ENCODE measurements at places on chromosomes 16 and 17.
A peak's percentile ranks its signal among the peaks of the same experiment; 100 is the strongest.

- no peak for DNase-seq
Observed at GRCh38 chr17:1473170-1473569, 17.1 kb upstream of the CRK start.

GRCh38 chr16:56288019-56288418 lies 96.7 kb downstream of the GNAO1 start:
- no peak for DNase-seq

DNA sequence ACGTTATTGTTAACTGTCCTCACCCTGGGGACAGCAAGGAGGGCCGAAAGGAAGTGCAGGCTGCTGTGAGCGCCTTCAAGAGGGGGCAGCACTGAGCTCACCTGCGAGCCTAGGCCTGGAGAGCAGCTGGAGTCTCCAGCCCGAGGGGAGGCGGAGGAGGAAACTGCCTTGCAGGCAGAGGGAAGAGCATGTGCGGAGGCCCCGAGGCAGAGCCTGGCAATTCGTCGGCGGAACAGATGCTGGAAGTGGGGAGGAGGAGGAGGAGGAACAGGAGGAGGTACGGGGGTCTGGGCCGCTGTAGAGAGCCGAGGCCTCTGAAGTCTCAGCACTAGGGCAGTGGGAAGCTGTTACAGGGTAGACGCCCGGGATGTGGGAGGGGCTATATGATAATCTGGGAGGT lies 49.6 kb upstream of the PLCG2 start:
- DNase-seq = no peak

GRCh38 chr16:64933885-64934284 lies 188.0 kb downstream of the CDH11 start:
- no peak for DNase-seq

GRCh38 chr17:21039839-21040575 lies 2.8 kb downstream of the USP22 start:
- no peak for DNase-seq

DNA sequence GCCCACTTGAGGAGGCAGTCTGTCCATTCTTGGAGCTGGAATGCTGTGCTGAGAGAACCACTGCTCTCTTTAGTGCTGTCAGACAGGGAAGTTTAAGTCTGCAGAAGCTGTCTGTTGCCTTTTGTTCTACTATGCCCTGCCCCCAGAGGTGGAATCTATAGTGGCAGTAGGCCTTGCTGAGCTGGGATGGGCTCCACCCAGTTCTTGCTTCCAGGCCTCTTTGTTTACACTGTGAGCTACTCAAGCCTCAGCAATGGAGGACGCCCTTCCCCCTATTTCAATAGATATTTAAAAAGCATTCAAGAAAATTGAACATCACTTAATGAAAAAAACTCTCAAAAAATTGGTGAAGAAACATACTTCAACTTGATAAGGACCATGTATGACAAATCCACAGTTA lies 313.5 kb downstream of the PHKB start:
- no peak for DNase-seq

DNA sequence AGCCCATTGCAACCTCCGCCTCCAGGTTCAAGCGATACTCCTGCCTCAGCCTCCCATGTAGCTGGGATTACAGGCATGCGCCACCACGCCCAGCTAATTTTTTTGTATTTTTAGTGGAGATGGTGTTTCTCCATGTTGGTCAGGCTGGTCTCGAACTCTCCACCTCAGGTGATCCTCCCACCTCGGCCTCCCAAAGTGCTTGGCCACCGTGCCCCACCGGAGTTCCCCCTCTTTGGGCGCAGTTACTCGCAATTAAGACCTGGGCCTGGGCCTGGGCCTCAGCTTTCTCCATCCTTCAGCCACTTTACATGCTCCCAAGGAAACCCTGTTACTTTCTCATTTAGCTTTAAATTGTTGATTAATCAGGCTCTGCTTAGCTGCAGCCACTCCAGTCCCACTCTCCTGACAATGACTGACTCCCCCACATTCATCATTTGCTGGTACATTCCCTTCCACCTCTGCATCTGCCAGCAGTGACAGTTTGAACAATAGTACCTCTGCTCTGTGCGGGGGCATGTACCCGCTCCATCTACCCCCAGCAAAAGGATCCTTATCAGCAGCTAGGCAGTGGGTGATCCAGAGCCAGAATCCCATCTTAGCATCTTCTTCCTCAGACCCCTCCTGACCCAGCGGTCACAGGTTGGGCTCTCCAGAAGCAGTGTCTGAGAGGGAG lies 47.2 kb upstream of the SLC47A1 start:
- no peak for DNase-seq

DNA sequence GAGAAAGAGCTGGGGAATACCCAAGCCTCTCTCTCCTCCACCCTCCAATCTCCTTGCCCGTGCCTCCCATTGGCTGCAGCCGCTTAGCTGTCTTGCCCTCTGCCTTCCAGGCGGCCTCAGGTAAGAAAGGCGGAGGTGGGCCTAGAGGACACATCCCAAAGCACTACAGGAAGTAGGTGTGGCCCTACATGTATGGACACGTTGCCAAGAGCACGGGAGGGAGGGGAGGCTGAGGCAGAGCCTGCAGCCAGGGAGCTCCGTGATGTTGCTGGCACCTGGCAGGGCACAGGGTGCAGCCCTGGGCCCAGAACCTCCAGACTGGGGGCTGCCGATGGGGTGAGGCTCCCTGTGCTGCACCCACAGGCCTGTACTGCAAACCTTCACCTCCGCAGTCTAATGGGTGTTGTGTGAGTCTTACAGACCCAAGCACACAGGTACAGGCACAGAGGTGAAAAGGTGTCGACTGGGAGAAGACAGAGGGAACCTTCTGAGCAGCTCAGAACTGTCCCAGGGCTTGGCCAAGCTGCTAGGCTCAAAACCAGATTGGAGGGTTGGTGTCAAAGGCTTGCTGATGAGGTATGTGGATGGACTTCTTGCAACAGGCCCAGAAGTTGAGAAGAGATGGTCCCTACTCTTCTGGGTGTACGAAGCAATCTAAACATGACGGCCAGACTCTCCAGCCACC lies 23.5 kb upstream of the FOXK2 start:
- no peak for DNase-seq

GRCh38 chr17:49975531-49975930 lies 6.5 kb downstream of the DLX4 start:
- no peak for DNase-seq

DNA sequence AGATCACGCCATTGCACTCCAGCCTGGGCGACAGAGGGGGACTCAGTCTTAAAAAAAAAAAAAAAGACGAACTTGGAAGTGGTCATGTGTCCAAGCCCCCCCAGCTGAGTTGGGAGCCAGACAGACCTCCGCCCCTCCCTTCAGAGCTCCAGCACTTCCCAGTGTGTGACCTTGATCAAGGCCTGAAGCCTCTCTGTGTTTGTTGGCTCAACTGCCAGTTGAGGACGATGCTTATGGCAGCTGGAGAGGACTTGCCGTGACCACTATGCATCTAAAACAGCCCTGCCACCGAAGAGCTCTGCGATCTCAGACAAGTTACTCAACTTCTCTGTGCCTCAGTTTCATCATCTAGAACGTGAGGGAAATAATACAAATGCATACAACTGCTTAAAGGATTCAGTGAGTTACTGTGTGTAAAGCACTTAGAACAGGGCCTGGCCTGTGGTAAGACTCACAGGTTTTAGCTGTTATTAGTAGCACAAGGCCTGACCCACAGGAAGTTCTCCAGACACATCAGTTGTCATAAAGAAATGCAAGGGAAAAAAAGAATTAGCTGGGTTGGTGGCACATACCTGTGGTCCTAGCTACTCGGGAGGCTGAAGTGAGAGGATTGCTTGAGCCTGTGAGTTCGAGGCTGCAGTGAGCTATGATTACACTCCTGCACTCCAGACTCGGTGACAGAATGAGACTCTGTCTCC lies 7.0 kb upstream of the IL27 start:
- DNase-seq = no peak

GRCh38 chr16:70482624-70483023 lies 28.2 kb downstream of the FCSK start:
- DNase-seq = no peak

- DNase-seq = no peak
Observed at GRCh38 chr16:56192986-56193945, 2.0 kb downstream of the GNAO1 start.

DNA sequence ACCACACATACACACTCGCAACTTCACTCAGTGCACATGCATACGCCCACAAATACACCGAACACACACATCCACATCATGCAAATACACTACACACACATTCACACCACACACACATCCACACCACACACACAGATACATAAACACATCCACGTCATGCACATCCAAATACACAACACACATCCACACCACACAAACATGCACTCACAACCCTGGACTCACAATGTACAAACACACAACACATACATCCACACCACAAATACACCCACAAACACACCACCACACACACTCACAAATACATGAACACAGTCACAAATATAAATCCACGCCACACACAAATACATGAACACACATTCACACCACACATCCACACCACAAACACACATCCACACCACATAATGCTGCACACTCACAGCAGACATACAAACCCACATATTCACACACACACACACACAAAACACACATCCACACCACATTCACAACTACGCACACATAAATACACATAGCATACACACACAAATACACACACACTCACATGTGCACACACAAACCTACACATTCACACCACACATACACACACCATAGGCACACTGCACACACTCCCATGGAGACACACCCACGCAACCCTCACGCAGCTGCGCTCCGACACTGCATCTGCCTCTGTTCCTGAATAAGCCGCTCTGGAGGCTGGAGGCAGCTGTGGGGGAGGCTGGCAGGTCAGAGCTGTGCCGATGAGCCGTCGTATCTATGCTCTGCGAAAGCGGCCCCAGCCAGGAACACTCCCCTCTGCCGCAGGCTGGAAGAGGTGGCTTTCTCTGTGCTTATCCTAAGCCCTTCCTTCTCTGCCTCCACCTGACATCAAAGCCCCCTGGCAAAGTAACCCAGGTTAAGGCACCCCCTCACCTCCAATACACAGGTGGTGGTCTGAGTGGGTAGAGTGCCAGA lies 141.8 kb downstream of the GRIN2A start:
- no peak for DNase-seq

GRCh38 chr16:56613706-56614105 lies 5.3 kb downstream of the MT2A start:
- DNase-seq = no peak

GRCh38 chr16:50522324-50522723 lies 25.9 kb upstream of the NKD1 start:
- no peak for DNase-seq

DNA sequence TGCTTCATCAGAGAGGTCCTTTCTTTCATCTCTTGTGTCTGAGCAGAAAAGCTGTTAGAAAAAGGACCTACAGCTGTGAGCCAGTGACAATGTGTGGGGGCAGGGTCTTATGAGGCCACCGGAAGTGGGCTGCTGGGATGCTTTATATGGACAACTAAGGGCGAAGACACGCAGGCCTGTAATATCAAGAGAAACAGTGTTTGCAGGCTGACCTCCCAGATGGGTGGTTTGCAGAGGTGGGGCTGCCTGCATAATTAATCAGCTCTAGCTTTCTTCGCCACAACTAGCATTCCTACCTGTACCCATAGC lies 30.4 kb upstream of the SALL1 start:
- DNase-seq = no peak

DNA sequence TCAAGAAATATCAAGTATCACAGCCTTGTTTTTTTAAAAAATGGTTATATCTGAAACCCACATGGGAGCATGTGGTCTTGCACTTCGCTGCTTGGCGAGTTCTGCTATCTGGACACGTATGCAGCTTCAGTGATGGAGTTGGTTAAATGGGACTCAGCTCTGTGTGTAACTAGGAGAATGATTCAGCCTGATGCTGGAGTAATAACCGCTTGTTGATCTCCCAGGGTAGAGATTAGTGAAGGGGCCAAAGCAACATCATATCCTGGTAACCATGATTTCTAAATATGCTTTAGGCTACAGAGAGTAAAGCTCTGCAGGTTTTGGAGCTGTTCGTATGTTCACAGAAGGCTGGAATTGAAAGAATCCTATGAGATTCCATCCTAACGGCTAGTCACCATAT lies 63.2 kb downstream of the IQCK start:
- peak; percentile 10 for DNase-seq

DNA sequence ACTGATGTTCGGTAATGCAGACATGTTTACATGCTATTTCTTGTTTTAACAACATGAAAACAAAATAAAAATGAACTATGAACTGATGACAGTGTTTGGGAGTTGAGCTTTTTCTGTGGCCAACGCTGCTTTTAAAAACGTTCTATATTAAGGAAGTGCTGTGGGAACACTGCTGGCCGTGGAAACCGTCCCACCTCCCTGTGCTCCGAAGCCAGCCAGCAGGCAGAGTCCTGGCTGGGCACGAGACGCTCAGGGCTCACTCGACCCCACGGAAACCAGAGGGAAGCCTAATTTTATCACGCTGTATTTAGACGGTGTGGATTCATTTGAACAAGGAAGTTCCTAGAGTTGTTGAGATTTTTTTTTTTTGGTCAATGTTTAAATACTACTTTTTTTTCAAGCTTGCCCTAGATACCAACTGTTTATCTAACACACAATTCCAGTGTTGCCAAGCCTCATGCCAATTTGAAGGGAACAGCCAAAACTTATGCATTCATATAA lies 25.8 kb downstream of the ADCY9 start:
- DNase-seq = no peak

DNA sequence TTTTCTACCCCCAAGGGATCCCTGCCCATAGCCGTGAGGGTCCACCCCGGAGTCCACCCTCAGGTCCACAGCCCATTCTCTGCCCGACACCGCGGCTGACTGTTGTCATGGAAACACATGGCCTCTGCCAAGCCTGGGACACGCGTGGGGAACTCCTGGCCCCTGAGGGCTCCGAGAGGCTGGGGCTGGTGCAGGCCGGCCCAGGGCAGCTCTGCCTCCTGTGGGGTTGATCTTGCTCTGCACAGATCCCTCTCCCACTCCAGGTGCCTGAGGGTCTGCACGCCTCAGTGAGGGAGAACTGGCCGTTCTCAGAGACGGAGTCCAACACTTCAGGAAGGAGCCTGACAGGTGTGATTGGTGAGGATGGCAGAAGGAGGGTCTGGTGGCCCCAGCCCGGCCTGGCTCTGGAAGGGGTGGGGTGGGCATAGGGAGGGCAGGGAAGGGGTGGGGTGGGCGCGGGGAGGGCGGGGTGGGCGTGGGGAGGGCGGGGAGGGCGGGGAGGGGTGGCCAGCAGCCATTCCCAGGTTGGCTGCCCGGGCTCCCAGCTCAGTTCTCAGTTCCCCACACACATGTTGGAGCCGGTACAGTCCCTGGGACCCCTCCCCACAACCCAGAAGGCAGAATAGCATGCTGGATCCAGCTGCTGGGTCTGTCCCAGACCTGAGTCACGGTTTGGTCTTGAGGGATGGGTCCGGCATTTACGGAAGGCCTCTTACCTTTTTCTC lies 6.4 kb downstream of the MRPL28 start:
- no peak for DNase-seq

- no peak for DNase-seq
Observed at GRCh38 chr16:29230671-29231096, 175.8 kb downstream of the NPIPB11 start.
